Effector CD4-positive, alpha-beta T cell (primary cell): ENCODE measurements at places on chromosomes 6 and 20.

DNA sequence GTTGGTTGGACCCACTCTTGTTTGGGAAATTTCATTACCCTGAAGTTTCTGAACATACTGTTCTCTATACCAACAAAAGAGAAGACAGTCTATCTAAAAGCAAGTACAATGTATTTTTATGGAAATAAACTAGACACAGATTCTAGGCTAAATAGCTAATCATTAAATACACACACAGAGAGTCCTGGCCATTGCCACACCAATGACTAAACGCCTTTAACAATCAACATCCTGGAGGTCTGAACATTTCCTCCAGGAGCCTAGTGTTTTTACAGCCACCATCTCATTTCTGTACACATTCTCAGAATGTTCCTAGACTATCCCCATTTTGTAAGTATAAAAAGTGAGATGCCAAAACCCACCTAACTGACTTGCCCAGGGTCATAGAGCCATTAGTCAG, 141.6 kb upstream of the RREB1 start:
- DNase-seq = no peak

DNA sequence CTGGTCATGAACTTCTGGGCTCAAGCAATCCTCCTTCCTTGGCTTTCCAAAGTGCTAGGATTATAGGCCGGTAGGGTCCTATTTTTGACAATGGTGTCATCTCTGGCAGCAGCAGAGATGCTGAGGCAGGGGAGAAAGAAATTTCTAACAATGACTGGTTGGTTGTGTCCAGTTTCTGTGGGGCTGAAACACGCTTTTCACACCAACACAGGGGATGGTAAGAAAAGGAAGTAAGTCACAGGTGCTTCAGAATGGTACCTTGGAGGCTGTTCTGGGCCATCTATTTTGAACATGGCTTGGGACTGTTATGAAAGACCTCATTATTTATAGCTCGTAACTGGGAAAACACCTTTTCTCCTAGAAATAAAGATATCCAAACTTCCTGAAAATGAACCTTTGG, 72.6 kb downstream of the GJA10 start:
- DNase-seq = no peak

DNA sequence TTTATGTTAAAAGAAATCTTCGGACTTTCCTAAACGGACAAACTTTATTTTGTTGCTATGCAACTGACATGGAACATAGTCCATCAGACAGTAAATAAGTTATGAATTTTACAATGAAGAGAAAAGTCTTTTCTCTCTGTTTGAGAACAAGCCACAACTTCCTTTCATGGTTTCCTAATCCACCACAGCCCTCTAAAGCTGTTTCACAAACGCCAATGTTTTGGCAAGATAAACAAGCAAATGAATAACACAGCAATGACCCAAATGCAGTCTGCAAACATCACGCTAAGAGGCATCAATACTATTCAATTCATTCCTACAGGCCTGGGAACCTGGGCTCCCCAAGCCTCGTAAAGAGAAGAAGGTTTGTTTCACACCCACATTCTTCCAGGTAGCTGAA, 60.4 kb downstream of the HAO1 start:
- DNase-seq = no peak

- DNase-seq = no peak
Observed at GRCh38 chr6:169363590-169363989, 109.9 kb upstream of the THBS2 start.

GRCh38 chr6:31351401-31352309, 5.3 kb downstream of the HLA-B start:
- peak; percentile 31 for DNase-seq

- DNase-seq = no peak
Observed at GRCh38 chr20:53827292-53828087, 233.9 kb upstream of the ZNF217 start.

- no peak for DNase-seq
Observed at GRCh38 chr6:13063300-13063918, 264.9 kb downstream of the TBC1D7 start.

GRCh38 chr6:22470454-22471131, 98.8 kb upstream of the HDGFL1 start:
- DNase-seq = no peak

GRCh38 chr6:16633465-16633864, 127.8 kb downstream of the ATXN1 start:
- DNase-seq = no peak

GRCh38 chr20:47672166-47672565, 113.1 kb downstream of the SULF2 start:
- DNase-seq = no peak

DNA sequence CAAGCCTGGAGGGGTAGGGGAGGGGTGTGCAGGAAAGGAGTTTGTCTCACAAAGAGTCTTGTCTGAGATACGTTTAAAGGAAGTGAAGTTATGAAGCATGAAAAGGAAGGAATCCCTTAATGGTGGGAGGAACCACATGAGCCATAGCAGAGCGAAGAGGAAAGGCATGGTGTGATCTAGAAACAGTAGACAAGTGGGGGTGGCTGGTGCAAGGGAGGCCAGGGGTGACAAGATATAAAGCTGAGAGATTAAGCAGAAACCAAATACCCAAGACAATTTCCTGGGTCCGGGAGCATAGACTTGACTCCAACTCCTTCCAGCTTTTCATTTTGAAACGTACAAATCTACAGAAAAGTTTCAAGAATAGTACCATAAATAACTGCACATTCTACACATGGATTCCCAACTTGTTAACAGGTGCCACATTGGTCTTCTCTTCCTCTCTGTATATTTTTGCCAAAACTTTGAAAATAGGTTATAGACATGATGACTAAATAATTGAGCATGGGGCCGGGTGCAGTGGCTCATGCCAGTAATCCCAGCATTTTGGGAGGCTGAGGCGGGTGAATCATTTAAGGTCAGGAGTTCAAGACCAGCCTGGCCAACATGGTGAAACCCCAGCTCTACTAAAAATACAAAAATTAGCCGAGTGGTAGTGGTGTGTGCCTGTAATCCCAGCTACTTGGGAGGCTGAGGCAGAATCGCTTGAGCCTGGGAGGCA, 211.6 kb downstream of the SLC24A3 start:
- no peak for DNase-seq

GRCh38 chr20:49792611-49793010, 20.0 kb upstream of the SLC9A8 start:
- DNase-seq = no peak

GRCh38 chr6:7589221-7589620, 777 bp upstream of the SNRNP48 start:
- DNase-seq = no peak

DNA sequence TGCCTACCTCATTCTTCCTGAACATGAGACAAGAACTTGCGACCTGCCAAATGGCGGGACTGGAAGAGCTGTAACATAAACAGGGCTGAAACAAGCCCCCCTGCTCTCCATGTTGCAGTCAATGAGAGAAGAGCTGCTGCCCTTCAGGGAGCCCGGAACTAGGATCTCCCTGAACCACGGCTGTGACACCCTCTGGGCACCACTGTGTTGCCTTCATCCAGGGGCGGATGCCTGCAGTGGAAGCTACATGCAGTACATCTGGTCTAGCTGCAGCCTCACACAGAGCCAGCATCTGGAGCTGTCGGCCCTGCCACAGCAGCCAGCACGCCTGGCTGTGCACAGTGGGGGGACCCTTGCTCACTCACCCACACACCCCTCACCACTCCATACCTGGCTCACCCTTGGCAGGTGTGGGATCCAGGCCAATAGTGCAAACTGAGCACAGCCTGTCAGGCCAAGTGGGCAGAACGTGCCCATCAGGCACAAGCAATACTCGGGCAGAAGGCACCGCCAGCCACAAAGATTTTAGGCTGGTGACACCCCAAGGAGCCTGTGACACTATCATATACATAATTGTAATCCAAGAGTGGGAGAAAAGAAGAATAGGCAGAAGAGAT, 451.3 kb downstream of the HTR1B start:
- DNase-seq = no peak

DNA sequence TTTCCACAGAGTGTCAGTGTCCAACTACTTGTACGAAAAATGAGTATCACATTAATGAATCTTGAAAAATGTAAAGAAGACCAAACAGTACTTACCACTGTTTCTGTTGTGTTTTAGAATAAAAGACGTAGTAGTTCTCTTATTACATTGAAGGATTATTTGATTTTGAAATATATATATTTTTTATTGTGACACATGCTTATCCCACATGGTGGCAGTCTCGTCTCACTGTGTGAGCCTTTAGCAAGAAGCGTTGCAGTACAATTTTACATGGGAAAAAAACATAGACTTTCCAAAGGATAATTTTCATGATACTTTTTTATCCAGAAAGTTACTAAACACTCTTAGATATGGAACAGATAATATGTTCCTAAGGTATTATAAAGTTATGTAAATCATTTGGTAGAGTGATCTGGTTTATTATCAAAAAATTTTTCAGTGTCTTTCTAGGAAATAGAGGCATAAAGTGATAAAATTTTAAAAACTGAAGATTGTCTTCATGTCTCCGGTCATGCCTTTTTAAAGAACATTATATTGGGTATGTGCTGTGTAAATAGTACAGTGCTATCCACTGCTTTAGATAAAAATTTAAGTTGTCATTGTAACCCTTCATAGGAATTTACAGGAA, 117.5 kb upstream of the SAMD5 start:
- DNase-seq = no peak

DNA sequence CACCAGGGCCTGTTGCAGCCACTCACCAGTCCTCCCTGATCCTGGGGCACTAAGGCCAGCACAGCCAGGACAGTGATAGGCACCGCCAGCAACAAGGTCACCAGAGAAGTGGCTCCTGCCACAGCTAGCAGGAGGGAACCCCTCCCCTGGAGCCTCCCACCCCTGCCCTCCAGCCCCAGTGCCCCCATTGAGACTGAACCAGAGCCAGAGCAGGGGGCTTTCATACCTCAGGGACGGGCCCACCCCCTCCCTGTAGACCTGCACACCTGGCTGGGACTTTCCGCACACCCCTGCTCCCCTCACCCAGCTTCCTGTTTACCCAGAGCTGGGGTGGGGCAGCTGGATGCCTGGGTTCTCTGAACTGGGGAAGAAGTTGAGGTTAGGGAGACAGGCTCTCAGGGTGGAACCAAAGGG, at the start of gene LTB:
Gene LTB, minus strand, starts transcription at position 195 of the 414 bp plus-strand sequence. Its CDS starts 7 bp downstream, at position 188.
- peak; percentile 68 for DNase-seq

- no peak for DNase-seq
Observed at GRCh38 chr6:65700561-65700960, 6.5 kb downstream of the EYS start.

DNA sequence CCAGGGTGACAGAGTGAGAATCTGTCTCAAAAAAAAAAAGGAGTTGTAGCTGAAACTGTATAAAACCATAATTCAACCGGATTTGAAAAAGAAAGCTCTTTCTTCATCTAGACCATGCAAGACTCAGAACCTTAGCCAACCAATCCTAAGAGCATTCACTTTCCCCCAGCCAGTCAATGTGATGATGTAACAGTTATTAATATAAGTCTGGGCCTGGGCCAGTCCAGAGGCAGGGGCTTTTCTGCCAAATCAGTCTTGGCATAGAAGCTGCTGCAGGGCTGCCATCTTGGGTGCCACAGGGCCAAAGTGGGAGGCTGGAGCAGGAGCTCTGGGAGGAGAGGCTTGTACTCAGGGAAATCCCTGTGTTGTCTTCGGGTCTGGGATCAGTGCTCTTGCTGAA, 288.4 kb downstream of the CLIC5 start:
- no peak for DNase-seq

DNA sequence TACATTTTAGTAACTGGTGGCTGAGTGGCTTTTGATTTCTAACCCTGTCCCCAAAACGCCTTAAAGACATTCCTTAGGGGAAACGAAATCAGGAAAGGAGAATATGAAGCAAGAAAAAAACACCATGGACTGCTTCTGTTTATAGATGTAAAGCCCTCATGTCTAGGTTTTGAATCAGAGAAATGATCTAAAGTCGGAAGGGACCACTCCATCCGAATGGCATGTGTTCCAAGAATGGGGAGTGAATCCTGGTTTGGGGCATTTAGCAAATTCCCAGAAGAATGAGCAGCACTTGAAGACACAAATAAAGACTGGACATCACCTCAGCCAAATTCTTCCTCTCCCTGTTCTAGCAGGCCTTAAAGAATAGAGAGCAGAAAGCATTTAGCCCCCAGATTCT, 65.6 kb downstream of the CAP2 start:
- DNase-seq = no peak

GRCh38 chr6:47477497-47478232, at the start of gene CD2AP:
CD2AP (plus strand) TSS chr6:47477789; CDS start chr6:47478245, 456 bp downstream.
- DNase-seq = peak; percentile 86

DNA sequence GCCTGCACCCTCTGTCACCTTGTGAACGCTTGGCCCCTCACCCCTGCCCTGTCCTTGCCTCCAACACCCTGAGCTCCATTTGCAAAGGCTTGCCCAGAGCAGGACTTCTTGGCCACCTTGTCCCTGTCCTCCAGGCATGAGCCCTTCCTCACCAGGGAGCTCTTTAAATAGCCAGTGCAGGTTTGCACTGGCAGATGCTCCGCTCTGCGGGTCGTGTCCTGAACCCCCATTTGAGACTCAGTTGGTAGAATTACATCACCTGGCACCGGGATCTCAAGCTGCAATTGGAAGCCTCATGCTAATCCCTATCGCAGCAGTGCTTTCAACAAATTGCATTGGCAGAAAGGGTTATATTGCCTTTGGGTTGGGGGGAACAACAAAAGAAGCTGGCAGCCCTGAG, 85.9 kb downstream of the TRMT6 start:
- no peak for DNase-seq

GRCh38 chr6:90098001-90098531, 198.6 kb downstream of the BACH2 start:
- DNase-seq = no peak

DNA sequence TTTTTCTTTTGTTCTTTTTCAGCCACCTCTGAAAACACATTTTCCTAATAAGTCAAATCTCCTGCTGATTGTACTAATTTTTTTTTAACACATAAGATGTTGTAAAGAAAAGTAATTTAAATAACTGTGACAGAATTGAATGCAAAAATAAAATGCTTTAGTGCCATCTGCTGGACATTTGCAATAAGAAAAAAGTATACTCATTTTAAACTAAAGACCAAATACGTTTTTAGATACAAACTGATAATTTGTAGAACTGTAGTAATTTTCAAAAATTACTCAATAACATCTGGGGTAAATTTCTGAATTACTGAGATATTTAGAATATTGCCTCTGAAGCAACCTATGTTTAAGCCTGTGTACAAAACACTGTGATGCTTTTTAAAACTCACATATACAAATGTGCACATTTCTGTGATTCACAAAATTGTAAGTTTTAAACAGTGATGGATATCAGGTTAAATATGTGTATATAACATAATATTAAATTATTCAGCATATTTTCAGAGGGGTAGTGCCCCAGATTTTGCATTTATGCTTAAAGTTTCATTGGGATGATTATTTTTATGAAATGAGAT, 198.7 kb downstream of the RIMS1 start:
- DNase-seq = no peak
